ENCODE measurements at places on chromosomes 16 and 17.

DNA sequence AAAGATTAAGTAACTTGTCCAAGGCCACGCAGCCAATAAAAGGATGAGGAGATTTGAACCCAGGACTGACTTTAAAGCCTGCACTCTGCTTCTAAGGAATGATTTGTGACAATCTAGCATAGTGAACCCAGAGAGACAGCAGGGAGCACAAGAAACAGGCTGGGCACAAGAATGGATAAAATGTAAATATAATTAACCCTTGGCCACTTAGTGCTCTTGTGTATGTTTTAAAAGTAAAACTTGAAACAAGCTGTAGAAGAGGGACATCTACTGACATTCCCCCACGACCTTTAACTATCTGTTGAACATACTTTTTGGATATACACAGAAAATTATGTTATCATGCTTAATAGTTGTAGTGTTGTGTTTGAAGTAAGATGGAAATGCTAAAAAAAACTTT is 141.9 kb upstream of the PMFBP1 start:
- DNase-seq: no peak

- no peak for DNase-seq
These were observed 105.6 kb downstream of the OR1D5 start for GRCh38 chr17:2957631-2958286.

DNA sequence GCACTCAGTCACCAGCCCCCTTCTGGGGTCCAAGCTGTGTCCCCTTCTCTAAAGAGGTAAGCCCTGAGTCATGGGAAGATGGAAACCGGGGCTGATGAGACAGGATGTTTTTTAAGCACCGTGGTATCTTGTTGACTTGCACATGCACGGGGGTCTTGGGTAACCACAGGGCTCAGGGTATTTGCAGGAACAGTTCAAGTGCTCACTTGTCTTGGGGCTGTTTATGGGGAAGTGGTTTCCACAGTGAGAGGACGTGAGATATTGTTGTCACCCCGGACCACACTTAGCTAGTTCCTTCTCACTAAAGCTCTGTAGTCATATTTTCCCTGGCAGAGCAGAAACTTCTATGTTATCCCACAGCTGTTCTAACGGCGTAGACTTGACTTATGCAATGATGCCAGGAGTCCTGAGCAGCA is 7.7 kb downstream of the CCL3L1 start:
- no peak for DNase-seq

DNA sequence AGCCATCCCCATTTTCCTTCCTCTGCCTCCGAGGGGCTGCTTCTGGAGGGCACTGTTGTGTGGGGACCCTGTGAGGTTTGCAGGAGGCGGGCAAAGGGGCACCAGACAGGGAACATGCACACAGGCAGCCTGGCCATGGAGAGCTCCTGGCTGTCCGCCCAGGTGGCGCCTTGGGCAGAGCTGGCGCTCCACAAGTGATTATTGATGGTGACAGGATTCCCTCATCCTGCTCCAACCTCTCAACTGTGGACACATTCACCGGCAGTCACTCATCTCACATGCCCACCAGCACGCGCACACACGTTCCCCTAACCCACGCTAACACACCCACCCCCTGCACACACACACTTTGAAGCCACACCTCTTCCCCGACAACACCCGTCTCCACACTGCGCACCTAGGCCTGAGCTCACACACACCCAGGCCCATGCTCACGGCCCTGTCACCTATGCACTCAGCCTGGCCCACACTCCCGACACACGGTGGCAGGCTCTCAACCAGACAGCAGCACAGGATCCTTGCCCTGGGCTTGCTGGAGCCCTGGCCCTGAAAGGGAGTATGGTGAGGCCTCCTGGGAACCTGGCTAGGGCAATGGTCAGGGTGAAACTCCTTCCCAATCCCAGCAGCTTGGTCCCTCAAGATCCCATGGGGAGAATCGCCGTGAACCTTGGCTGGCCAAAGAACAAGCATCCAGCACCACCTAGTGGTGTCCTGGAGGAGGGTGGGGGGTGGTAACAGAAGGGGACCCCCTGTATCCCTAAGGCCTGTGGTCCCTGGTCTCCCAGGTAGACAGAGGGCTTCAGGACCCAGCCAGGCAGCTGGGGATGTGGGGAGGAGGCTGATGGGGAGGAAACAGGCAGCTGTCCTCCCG is 3.6 kb downstream of the PNMT start:
- DNase-seq: no peak

GRCh38 chr16:81266680-81267095 is 28.2 kb downstream of the BCO1 start:
- no peak for DNase-seq

GRCh38 chr17:13917634-13918033 is 151.7 kb upstream of the COX10 start:
- no peak for DNase-seq

- DNase-seq: no peak
These were observed 11.8 kb downstream of the CYB5B start for GRCh38 chr16:69435977-69436820.

DNA sequence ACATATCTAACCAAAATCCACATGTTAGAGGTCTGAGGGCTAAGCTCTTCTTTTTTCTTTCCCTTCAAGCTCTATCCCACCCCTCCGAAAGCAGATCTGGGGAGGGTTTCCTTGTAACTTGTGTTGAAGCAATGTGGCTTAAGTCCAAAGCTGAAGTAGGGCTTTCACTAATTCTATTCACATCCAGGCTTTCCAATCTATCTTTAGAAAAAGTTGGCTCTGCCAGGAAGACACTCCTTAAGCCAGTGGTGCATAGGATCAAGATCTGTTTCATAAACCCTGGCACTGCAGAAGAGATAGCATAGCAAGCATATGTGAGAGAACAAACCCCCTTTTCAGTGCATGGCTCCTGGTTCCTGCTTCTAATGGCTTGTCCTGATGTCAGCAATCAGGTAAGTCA is 34.9 kb upstream of the DHX40 start:
- DNase-seq: no peak

DNA sequence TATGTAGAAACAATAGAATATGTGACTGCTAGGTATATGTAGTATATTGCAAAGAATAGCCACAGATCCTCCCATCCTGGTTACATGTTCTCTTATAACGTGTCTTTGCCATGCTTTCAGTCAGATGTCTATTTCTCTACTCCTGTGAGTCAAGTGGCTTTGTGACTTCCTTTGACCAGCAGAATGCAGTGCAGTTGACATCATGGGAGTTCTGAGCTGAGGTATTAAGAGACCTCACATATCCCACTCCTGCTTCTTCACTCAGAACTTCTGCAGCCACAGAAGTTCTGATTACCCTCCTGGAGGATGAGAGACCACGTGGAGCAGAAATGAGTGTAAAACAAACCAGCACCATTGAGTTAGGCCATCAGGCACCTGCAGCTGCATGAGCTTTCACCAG is 222.5 kb downstream of the PRKCA start:
- no peak for DNase-seq

DNA sequence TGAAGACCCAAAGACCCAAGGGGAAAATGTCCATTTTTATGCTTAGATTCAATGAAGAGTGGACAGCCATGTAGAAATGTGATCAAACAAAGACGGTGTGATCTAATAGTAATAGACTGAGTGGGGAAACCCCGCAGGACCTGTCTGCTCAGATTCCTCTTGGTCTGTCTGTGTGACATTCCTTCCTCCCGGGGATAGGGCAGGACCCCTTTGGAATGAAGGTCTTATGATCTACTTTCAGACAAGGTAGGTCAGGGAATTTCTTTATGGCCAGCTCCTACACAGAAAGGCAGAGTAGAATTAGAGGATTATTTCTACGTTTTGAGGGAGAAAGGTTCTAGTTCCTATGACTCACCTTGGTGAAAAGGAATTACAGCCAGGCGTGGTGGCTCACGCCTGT is 267.6 kb downstream of the STX8 start:
- no peak for DNase-seq

GRCh38 chr16:30621765-30622164 is 11.6 kb upstream of the ZNF689 start:
- no peak for DNase-seq

Measured in GM04504 (cell line).